ENCODE measurements at places on chromosomes 12 and 14. TPM values are rescaled to one million over a fixed set of nuclear protein-coding genes. Genes with fewer than 3 reads are reported as not detected.

Gene BATF
- polyA plus RNA-seq, result not detected

Gene LGMN
- polyA plus RNA-seq, result 47.9 TPM

Gene RPGRIP1
- polyA plus RNA-seq, result not detected

Gene CLEC4D
- not detected for polyA plus RNA-seq

Gene KRT85
- polyA plus RNA-seq, result not detected

Gene SRRM4
- polyA plus RNA-seq, result not detected

Gene CLEC2B
- 0.44 TPM for polyA plus RNA-seq

Measured in mammary epithelial cell (primary cell).